ENCODE measurements at places on chromosomes 7 and 10.
A peak's percentile ranks its signal among the peaks of the same experiment; 100 is the strongest.

DNA sequence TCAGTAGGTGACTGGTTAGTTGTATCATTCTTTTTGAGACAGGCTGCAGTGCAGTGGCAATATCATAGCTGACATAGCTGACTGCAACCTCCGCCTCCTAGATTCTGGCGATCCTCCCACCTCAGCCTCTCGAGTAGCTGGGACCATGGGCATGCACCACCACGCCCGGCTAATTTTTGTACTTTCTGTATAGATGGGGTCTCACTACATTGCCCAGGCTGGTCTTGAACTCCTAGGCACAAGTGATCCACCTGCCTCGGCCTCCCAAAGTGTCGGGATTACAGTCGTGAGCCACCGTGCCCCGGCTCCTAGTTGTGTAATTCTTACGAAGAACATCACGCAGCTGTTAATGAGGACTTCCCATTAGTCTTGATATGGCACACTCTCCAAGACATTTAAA, 123.4 kb upstream of the VKORC1L1 start:
- DNase-seq = no peak

DNA sequence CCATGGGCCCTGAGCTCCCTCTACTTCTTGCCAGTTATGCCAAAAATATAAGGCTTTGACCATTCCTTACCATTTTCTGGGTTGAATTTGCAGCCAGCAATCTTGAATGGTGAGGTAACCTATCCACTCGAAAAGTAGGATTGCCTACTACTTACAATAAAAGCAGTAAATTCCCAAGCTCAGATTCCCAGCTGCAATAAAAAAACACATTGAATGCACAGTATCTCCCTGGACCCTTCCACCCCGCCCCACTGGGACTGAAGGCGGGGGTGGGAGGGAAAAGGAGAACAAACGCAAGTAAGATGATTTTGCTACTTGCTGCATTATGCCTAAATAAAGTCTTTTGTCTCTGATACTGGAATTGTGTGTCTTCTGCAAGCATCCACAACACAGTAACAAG, 301.9 kb downstream of the HGF start:
- no peak for DNase-seq

DNA sequence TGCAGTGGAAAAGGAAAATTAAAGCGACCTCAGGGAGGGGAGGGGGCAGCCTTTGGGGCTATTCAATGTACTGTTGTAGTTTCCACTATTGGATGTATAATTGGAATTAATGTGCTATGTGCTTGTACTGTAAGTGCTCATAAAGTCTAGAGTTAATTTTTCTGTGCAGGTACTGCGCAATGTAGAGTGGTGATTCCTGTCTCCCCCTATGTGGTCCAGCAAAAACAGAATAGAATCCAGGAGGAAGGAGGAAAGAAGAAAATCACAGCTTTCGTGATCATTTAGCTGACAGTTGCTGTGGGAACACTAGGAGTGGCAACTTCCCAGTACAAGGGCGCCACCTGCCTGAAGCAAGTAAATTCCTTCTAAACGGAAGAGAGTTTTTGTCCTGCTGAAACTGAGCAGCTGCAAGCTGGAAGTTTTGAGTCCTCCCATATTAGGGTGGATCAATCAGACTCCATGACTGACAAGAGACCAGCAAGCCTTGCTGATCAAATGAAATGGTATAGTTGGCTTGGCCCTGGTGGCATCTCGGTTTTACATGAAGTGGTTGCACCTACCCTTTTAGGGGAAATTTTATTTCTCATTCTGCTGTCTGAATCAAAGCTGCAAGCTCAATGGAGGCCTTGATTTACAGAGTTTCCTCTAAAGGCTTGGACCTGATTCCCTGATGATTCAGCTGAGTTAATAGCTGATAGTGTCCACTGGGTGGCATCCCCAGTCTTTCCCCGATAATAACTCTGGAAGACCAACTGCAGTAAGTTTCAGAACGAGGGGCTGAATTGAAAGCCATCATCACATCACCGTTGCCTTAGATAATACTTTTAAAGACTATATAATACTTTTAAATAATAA, 299.8 kb downstream of the HGF start:
- no peak for DNase-seq

- DNase-seq = no peak
These were observed 106.9 kb downstream of the TCERG1L start for GRCh38 chr10:131204406-131205152.

- DNase-seq = no peak
These were observed 5.9 kb downstream of the DUSP5 start for GRCh38 chr10:110503528-110504110.

DNA sequence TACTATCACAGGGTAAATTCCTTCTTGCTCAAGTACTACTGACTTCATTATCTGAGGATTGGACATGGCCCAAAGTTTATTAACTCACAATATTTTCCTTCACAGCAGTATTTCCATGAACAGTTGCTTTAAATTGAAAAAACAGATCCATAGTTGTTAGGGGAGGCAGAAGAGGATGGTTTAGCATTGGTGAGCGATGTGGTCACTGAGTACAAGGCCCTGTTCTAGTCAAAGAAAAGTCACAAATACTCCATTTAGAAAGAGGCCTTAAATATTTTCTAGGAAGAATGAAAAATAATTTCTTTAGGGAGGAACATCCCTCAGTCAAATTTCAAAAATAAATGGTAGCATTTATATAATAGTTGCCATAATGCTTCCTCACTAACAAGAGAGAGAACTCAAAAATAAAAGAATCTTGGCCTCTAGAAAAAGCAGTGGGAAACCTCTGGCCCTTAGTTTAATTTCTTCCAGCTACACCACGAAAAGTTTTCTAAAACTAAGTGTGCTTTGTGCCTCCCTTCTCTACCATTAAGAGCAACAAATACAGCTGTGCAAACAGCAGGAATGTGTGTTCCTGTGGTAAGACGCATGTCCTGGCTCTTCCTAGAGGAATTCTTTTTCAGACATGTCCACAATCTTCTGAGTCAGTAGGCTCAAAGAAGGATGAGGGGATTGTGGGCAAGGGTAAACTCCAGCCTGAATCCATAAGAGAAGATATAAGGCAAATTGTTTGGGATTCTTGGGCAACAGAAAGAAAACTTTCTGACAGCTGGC, 105.7 kb downstream of the HOXA1 start:
- no peak for DNase-seq

DNA sequence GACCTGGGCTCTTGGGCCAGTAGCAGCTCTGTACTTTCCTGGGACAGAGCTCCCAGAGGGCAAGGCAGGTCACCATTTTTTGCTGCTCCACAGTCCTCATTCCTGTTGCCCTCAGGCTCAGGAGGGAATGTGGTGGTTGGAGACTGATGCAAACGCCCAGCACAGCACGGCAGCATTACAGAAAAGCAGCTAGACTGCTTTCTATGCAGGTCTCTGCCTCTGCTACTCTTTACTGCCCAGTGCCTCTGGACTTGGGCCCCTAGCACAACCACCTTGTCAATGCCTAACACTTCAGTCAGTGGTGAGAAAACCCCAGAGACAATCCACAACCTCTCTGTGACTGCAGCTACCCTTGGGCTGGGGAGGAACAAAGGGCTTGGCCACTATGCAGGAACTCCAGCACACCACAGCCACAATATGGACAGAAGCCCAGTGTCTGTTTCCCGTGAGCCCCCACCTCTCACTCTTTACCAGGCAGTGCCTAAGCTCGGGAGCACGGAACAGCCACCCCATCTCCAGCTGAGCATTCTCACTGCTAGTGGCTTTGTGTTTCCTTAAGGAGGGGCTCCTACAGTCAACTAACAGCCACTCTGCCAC, 790.6 kb downstream of the PCDH15 start:
- DNase-seq = no peak

DNA sequence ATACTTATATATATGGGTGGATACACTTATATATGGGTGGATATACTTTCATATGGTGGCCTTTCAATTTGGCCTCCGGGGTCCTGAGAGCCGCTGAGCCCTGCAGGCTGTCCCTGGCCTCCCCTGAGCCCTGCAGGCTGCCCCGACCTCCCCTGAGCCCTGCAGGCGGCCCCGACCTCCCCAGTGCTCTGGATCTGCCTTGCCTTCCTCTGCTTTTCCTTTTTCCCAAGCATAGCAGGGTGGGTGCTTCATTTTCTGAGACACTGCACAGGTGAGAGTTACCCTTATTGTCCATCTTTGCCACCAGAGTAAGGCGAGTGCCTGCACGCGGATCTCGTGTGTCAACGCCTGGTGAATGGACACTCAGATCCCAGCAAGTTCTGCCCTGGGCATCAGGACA, 106.6 kb downstream of the VIPR2 start:
- DNase-seq = no peak

GRCh38 chr10:154348-154747, 19.1 kb downstream of the ZMYND11 start:
- DNase-seq = no peak

- peak; percentile 63 for DNase-seq
These were observed 78.5 kb downstream of the LHPP start for GRCh38 chr10:124539935-124540641.

DNA sequence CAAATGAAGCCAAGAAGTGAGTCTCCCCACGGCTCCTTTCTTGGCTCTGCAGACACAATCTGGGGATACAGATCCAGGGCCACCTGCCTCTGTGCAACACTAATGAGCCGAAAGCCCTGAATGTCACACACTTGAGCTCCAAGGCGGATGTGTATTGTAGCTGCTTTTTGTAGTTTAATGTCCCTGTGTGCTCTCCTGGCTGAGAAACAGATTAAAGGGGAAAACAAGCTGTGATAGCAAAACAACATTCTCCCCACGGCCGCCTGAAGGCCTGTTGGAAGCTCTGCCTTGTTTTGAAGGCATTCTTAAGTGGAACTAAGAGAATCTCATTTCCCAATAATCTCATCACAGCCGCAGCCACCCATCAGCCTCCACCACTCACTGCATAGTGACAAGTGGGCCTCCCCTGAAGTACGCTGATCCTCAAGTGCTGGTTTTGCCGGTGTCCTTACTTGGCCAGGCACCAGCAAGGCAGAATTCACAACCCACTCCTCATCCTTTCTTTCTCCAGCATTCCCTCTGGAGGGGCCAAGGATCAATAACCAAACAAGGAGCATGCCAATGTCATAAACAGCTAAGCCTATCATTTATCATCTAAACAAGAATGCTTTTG, 44.4 kb upstream of the AMPH start:
- DNase-seq = no peak

GRCh38 chr7:80940539-80941207, 21.8 kb upstream of the SEMA3C start:
- DNase-seq = no peak

GRCh38 chr7:40887099-40887498, 752.3 kb downstream of the SUGCT start:
- no peak for DNase-seq

GRCh38 chr10:34024693-34025425, 690.4 kb upstream of the NRP1 start:
- DNase-seq = no peak

DNA sequence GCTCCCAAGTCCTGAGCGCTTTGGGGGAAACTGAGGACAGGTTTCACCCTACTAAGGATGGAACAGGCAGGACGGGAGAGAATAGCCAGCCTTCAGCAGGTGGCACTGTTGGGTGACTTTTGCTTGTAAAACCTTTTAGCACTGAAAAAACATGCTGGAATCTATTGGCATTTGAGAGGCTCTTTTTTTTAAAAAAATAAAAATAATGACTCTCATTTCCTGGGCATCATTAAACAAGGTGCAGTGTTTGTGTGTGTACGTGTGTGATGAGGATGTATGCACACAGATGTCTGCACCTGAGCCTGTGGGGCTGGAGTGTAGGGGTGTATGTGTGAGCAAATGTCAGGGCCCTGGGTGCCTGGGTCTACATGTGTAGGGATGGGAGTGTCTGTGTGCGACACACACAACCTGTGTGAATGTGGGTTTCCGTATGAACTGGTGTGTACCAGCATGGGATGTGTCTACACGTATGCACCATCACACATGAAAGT, 177.9 kb downstream of the RPS24 start:
- no peak for DNase-seq

DNA sequence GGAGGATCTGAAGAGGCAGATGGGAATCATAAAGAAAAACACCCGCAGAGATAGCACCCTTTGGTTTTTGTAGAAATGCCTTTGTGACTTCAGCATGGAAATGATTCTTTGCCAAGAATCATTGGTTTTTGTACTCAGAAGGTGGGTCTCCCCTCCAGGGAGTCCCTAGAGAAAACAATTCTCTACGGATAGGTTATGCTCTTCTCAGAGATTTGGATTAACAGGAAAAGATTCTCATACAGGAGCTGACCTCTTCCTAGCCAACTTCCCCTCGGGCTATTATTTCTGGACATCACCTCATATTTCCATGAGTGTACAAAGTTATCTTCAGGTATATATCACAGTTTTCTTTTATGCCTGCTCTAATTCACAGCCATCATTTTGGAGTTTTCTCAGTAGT, 274.2 kb upstream of the HABP2 start:
- DNase-seq = no peak

- no peak for DNase-seq
These were observed 111.9 kb downstream of the SVIL start for GRCh38 chr10:29522918-29523317.

DNA sequence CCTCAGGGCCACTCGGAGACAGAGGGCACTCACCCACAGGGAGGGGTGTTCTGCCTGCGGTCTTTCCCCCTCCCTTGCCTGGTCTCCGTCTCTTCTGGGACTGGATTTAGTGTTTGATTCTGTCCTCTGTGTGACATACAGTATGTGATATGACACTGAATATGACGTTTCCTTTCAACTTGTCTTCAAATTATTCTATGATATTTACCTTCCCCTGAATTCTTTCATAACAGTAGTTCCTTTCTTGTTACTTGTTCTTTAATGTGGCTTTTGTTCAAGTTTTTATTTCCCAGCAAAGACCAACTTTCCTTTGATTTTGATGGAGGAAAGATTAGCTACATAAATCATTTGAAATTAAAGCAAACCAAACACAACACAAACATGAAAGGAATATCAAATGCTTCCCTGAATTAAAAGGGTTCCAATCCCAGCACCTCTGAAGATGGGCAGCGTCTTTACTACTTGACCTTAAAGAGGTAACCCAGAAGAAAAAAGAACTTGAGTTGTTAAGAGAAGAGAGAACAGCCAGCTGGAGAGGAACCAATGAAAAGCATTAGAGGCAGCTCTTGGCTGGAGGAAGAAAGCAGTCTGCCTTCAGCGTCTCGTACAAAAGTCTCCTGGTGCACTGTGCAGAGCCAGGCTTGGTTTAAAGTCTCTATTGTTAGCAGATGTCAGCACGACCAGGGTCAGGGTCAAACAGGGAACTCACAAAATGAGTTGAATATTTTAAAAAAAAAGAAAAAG, 18.3 kb upstream of the RHEB start:
- no peak for DNase-seq
